ENCODE measurements at places on chromosomes 7 and 10. TPM values are rescaled to one million over a fixed set of nuclear protein-coding genes. Genes with fewer than 3 reads are reported as not detected.

Gene PLAU
- total RNA-seq, result 29.1 TPM

DNA sequence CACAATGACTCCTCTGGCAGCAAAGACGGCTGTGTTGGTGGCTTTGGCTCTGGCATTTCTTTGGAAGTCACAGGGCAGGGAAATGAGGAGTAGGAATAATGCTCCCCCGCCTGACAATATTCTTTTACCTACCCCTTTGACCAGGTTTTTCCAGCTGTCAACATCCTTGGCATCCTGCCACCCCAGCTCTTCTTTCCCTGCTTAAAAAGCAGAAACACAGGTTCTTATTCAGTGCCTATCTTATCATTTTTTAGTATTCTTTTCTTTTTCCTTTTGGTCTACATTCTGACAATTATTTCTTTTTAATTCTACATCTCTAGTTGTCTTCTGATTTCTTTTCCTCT lies 97.7 kb downstream of the CREB5 start:
- DNase-seq, result no peak

Gene SLC35G1
- total RNA-seq, result 3.2 TPM

DNA sequence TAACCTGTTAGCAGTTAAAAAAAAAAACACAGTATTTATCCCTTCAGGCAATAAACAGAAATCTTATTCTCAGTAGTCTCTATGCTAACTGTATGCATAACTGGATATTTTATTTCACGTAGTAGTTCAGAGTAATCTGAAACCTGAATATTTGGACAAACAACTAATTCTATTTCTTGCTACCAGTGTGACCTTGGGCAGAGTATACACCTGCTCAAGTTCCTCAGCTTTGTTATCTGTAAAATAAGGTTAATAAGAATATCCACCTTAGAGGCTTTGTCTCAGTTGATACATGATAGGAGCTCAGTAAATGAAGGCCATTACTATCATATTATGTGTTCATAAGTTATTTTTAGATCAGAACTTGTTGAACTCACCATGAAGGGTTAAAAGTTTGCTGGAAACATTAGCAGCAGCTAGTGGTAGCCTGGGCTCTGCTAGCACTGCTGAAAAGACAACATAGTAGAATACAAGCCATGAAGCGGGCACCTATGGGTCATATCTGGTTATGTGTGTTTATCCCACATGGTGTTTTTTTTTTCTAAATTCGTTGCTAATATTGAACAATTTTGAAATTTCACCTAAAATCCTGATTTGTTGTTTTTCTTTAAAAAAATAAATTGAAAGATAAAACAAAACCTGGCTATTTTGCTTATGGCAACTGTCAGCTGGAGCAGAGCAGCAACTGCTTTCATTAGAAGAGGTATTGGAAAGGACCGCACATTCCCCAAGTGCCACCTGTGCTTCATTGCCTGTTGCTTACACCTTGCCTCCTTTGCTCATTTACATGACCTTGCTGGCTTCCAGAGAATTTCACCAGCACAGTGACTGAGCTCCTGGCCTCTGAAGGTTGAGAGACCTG lies 303.0 kb downstream of the PRKG1 start:
- no peak for DNase-seq

Gene CRHR2
- total RNA-seq, result 0.20 TPM

Gene LIPF
- 0.10 TPM for total RNA-seq

DNA sequence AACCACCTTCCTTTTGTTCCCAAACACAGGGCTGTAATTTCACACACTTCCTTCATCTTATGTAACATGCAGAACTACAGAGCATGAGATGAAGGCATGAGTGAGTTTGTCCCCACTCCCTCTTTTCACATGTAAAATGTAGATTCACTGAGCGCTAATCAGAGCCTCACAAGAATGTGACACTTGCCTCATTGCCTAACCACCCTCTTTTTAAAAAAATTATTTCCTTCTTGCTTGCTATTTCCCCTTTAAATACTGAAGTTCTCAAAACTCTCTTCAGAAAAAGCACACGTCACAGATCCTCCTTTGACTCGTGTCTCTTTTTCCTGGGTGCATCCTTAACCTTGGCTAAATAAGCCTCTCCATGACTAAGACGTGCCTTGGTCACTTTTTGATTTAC lies 121.2 kb upstream of the TARP start:
- no peak for DNase-seq

DNA sequence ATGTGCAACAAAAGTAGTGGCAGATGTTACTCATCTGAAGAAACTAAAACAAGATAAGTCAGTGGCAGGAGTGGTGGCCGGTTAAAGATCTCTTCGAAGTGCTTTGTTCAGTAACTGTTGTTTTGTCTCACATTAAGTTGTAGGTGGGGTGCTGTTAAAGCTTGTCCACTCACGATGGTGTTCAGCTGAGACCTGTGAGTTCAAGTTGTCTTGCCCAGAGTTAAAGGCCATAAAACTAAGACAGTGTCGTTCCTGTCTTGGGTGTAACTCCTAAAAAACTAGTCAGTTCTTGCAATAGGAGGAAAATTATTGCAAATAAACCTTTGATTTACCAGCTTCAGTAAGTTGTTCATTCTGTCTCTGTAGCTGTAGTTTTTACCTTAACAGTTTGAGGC lies 857 bp upstream of the FOXP2 start:
- peak; percentile 70 for DNase-seq

- no peak for DNase-seq
Measured at GRCh38 chr10:65793738-65794425, 1132.0 kb upstream of the LRRTM3 start.

- DNase-seq, result no peak
Measured at GRCh38 chr10:80152820-80153219, 20.3 kb downstream of the PLAC9 start.

DNA sequence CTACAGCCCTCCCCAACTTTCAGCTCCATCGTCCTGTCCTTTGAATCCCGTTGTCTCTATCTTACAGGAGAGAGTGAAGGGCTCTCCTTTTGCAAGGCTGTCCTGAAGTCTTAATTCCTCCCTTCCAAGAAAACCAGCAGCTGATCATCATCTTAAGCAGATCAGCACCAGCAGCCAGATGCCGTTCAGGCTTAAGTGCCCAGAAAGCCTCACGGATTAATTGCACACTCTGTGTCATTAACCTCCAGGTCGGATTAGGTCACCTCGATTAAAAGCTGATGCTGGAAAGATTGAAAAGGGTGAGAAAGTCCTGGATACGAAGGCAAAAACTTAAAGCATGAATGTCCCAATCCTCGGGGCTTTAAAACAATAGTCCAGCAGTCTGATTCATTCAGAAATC lies 24.8 kb upstream of the ADARB2 start:
- DNase-seq, result no peak

DNA sequence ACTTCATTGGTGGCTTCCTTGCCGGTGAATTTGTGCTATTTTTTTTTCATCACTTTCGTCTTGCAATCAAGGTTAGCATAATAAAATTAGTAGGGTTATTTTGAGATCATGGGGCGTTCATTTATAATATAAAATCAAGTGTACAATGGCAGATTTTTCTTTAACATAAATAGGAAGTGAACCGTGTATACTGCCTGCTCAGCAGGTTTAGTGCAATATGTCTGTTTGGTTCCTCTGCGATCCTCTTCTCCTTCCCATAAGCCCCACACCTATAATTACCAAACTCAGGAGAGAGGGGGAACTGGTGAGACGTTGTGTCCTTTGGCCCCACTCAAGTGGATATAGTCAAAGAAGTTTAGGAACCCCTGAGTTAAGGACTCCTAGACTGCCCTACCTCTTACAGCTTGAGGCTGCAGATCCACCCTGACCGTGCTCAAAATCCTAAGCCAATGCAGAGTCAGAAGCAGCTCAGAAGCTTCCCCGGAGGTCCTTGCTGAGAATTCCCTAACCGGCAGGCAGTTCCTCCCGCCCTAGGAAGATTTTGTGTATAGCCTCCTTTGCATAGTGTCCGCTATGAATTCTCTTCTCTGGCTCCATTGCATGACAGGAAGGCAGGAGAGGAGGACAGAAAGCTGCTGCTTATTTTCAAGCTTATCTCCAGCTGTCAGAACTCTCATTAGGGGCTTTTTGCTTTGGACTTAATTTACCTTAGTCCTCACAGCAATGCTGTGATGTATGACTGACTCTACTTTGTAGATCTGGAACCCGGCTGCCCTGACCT lies 41.5 kb downstream of the PYROXD2 start:
- no peak for DNase-seq

DNA sequence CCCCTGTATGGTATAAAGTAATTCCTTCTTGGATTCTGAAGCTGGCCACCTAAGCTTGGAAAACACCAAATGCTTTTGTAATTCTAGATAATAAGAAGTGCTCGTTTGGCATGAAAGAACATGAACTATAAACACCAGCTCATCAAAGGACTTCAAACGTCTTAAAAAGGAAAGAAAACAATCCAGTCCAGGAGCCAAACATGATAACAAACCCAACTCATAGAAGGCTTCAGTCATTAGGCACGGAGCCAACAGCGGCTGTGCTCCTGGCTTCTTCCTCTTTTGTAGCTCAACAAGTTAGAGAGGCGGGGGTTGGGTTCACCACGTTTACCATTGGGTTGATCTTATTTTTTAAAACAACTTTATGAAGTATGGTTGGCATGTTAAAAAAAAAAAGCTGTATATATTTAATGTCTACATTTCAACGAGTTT lies 56.4 kb upstream of the ECHDC3 start:
- DNase-seq, result peak; percentile 9

Gene AKR1C4
- not detected for total RNA-seq

Gene XRCC2
- total RNA-seq, result 3.6 TPM

GRCh38 chr10:28952523-28952922 lies 275.2 kb downstream of the BAMBI start:
- DNase-seq, result no peak

- no peak for DNase-seq
Measured at GRCh38 chr7:106987777-106988176, 56.7 kb upstream of the PRKAR2B start.

Gene MYO3A
- total RNA-seq, result 2.3 TPM

DNA sequence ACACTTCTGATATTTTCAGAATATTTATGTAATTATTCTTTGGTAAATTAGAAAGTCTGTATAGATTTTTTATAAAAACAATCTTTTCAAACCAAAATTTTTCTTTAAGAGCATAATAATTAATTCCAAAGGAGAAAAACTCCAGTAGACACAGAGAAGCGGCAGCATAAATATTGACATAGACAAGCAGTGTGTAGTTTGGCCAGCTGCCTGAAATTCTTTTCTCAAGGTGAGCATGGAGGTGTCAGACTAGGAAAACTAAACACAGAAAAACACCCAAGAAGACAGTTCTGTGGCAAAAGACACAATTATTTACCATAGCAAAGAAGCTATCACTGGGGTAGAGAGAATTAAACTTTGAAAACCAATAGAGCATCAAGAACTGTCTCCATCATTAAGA lies 82.4 kb downstream of the KLF6 start:
- no peak for DNase-seq

GRCh38 chr10:121695731-121696464 lies 97.7 kb upstream of the FGFR2 start:
- no peak for DNase-seq

- no peak for DNase-seq
Measured at GRCh38 chr10:10520491-10521385, 496.9 kb upstream of the CELF2 start.

DNA sequence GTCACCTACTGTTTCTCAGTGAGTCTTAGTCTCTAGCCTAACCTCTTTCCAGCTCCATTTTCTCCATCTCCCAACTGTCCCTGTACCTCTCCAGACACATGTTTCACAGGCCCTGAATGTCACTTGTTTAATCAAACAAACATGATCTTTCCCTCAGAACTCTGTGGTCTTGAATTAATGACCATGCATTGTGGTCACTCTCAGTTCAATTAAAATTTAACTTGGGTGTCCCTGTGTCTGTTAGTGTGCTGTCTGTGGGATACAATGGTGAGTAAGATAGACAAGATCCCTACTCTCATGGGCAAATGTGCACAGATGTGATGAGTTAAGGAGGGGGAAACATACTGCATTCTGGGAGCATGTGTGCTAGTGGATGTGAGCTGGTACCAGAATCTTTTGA lies 65.0 kb downstream of the RBM33 start:
- DNase-seq, result no peak

Gene CHAT
- total RNA-seq, result not detected

DNA sequence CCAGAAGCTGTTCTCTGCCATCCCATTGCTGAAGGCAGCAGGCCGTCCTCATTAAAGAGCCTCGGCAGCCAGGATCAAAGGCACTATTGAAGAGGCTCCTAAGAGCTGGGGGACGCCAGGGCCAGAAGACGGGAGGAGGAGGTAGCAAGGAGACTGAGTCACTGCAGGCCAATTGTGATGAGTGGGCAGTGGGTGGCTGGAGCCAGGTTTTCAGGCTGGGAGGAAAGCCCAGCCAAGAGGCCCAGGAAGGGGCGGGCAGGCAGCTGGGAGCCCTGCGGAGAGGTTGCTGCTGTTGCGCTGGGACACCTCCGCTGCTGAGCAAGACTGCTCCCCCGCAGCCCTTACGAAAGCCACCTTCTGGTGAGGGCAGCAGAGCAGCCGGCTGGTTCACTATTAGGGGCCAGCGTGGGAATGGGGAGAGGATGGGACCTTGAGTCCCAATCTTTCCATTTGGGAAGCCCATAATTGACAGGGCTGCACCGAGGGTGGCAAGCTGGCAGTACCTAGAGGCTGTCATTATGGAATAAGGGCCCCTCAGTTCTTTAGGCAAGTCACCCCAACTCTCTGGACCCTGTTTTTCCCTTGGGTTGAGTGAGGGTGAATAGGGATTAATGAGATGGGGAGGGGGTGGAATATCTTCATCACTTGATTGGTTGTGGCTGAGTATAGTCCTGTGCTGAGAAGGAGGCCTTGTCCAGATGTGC lies 48.4 kb downstream of the UNC5B start:
- DNase-seq, result no peak

DNA sequence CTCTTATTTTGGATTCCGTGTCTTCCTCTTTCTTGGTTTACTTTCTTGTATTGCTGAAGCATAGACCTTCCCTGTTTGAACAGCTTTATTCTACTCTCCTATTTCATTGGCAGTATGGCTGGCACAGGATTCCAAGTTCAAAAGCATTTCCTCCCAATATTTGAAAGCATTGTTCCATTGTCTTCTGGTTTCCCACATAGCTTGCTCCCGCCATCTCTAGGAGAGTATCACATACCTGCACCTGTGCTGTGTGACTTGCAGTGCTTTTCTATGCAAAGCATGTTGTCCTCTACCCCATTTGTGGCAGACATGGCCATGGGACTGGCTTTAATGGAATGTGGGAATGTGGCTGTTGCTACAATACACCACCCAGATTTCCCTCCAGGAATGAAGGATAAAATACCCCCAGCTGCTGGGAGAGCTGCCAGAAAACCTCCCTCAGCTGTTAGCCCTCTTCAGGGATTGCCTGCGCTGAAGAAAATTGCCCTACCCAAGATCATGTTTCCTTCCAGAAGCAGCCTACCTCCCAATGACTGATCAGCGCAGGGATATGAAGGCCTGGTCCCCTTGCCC lies 6.9 kb upstream of the MYOF start:
- no peak for DNase-seq

All from skin of body (tissue), 3 donors.